K562 (cell line): ENCODE measurements at places on chromosomes 11 and 22. TPM values are rescaled to one million over a fixed set of nuclear protein-coding genes. Genes with fewer than 3 reads are reported as not detected.

- no peak for DNase-seq
Observed at GRCh38 chr22:49672014-49672516, 155.6 kb downstream of the BRD1 start.

- no peak for DNase-seq
Observed at GRCh38 chr11:126034039-126034932, 28.4 kb downstream of the CDON start.

The ADAMTS8 gene
- total RNA-seq: not detected in 2 replicates

DNA sequence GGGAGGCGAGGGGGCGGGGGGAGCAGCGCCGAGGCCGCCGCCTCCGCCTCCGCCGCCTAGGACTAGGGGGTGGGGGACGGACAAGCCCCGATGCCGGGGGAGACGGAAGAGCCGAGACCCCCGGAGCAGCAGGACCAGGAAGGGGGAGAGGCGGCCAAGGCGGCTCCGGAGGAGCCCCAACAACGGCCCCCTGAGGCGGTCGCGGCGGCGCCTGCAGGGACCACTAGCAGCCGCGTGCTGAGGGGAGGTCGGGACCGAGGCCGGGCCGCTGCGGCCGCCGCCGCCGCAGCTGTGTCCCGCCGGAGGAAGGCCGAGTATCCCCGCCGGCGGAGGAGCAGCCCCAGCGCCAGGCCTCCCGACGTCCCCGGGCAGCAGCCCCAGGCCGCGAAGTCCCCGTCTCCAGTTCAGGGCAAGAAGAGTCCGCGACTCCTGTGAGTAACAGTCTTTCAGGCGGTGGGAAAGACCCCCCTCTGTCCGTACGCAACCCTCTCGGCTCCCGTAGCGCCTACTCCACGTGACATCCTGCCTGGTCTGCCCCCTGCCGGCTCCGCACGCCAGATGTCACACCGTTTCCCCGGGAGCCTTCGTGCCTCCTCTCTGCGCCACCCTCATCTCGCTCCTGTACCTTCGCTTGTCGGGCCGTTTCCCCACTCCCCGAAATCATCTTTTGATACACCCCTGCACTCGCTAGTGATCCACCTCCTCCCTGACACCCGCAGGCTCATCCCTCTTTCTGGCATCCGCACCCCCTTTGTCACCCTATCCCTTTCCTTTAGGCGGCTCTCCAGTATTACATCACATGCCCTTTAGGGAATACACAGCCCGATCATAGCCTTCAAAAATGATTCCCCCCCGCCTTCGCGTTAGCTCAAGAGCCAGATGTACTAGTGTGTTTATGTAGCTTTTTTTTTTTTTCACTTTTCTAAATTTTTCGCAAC lies 598 bp downstream of the ZFP91 start:
- peak; percentile 95 for DNase-seq

DNA sequence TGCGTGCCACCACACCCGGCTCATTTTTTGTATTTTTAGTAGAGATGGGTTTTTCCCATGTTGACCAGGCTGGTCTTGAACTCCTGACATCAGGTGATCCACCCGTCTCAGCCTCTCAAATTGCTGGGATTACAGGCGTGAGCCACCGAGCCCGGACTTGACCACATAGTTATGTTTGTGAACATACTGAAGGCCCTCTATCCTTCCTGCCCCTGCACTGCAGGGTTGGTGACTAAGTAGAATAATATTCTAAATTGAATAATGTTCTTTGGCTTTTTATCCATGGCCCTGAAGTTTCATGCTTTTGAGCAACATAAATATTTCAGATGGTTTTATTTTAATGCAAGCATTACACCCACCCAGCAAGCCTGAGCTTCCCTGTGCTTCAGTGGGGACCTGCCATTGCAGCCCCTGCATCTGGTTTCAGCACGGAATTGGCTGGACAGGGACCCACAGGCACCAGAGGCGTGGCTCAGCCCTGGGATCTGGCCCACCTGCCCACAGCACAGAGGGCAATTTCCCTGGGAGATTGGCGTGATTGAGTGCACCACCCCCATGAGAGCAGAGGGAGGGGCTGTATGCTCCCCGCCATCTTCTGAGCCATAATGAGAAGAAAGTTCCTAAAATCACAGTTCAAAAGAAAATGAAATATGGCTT lies 460.5 kb downstream of the BRD1 start:
- no peak for DNase-seq

GRCh38 chr22:48145738-48146137 lies 1383.3 kb downstream of the TBC1D22A start:
- DNase-seq: no peak

- no peak for DNase-seq
Observed at GRCh38 chr11:19766206-19766605, 53.6 kb downstream of the NAV2 start.

DNA sequence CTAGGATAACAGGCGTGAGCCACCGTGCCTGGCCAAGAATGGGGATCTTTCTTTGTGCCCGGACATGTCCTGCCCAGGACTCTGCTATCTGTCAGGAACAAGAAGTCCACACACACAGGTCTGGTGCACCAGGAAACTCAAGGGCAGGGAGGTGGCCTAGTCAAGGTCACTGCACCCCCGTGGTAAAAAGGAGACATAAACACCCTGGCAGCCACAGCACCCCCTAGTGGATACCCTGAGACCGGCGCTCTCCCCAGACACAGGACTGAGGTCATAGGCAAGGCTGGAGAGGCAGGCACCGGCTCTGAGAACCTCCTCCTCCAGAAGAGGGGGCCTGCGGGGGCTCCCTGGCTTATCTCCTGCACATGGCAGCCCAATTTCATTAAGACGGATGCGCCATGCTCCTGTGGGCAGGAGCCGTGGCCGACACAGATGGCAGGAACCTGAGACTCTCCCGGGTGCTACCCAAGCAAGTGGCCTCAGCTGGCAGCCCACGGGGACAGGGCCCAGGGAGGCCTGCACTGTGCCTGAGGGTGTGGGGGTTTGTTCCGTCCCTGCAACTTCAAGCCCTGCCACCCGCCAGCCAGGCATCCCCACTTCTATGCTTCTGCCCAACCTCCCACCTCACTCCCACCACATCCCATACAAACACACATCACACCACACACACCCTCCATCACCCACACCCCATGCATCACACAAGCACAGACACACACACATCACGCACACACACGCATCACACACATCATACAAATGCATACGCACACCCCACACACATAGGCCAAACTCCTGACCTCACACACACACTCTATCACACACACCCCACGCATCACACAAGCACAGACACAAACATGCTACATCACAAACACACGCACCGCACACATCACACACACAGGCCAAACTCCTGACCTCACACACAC lies 19.6 kb downstream of the MACROD1 start:
- peak; percentile 86 for DNase-seq

The CFAP300 gene
- not detected in 2 replicates for total RNA-seq

The AMBRA1 gene
- total RNA-seq: 24.5 and 27.9 TPM in 2 replicates

The MOV10L1 gene
- 0.33 and 0.34 TPM in 2 replicates for total RNA-seq

DNA sequence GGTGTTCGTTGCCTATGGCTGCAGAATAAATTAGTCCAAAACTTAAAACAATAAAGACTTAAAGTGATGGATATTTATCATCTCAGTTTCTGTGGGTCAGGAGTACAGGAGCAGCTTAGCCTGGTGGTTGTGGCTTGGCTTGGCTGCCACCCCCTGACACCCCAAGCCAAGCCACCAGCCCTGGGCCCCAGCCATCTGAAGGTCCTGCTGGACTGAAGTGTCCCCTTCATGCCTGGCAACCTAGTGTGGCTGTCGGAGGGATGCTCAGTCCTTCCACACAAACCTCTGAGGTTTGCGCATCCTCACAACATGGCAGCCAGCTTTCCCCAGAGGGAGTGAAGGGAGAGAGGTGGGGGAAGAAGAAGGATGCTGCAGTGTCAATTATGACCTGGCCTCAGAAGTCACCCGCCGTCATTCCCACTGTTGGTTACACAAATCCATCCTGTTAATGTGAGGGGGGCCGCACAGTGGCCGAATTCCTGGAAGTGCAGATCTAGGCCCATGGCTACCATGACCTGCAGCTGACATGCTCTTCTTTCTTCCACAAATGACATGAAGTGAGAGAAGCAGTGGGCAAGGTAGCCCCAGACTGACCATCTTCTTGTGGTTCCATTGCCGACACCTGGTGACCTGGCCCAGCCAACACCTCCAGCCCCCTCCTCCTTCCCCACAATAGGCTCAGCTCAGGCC lies 31.1 kb downstream of the IGF2 start:
- no peak for DNase-seq

- peak; percentile 29 for DNase-seq
Observed at GRCh38 chr22:30882974-30883533, 85.5 kb downstream of the MORC2 start.

- no peak for DNase-seq
Observed at GRCh38 chr11:76566811-76567210, 103.7 kb downstream of the LRRC32 start.

- DNase-seq: no peak
Observed at GRCh38 chr11:14954581-14954980, 17.6 kb downstream of the CALCA start.

The GAL3ST1 gene
- 1.5 and 1.6 TPM in 2 replicates for total RNA-seq

The LGALS1 gene
- total RNA-seq: 330 and 373 TPM in 2 replicates

GRCh38 chr11:60511393-60511792 lies 3.8 kb upstream of the MS4A13 start:
- DNase-seq: no peak

GRCh38 chr22:42319386-42319785 lies 48.9 kb upstream of the TCF20 start:
- DNase-seq: no peak

The APOBEC3A gene
- total RNA-seq: not detected in 2 replicates

DNA sequence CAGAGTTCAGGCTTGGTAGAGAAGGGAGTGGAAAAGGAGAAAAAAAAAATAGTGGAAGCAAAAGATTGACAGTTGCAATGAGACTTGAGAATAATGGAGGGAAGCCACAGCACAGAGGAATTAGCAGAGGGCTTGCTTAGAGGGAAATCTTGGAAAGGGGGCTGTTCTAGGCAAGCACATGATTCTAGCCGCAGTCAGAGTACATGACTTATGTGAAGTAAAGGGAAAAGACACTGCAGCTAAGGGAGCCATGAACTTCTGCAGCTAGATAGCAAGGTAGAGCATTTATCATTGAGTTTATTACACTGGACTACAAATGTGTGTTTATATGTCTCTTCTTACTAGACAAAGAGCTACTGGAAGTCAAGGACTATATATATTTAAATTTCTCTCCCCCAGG lies 144.0 kb upstream of the OPCML start:
- no peak for DNase-seq
